ENCODE measurements at places on chromosomes 2 and 18.

DNA sequence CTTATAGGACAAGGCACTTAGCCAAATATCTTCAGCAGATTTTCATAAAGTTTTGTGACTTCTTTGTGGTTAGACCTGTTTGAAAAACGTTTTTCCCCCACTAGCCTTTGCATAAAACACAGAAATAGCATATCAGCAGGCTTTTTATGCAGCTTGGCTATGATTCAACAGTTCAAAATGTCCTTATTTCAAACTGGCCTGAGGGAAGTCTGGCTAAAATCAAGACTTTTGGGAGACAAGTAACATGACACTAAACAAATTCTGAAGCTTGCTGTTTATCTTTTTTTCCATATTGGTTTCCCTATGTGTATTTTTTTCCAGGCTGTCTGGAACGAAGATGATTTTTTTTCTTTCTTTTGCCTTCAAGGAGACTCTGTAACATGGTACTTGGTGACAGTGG lies 95.1 kb upstream of the L3MBTL4 start:
- no peak for DNase-seq

DNA sequence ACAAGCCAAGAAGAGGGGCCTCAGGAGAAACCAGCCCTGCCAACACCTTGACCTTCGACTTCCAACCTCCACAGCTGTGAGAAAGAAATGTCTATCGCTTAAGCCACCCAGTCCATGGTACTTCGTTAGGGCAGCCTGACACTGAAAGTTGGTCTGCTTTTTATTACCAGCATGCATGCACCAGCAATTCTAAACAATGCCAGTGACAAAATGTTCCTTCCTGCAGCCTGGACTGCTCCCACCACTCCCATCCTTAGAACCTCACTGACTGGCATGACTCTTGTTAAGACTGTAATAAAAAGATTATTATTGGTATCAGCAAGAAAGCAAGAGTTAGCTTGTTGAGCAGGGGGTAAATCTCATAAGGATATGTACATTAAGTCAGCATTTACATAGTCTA lies 33.6 kb downstream of the TMEM177 start:
- no peak for DNase-seq

DNA sequence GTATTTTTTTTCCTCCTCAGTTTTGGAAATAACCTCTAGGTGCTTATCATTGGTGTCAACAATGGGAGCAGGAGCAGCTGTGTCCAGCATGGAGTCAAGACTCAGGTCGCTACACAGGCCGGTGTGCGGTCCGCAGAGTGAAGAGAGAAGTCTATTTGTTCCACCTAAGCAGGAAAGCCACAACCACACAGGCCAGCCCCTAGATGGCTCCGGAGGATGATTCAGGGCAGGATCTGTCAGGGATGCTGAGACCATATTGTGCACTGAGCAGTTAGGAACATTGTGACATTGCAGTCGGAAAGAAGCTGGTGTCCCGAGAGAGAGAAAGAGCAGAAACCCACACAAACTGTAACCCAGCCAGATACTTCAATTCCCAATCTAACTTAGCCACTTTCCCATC lies 136.9 kb downstream of the GAREM1 start:
- DNase-seq, result no peak

GRCh38 chr2:241217320-241218031 lies 29.0 kb downstream of the ANO7 start:
- peak; percentile 57 for DNase-seq

DNA sequence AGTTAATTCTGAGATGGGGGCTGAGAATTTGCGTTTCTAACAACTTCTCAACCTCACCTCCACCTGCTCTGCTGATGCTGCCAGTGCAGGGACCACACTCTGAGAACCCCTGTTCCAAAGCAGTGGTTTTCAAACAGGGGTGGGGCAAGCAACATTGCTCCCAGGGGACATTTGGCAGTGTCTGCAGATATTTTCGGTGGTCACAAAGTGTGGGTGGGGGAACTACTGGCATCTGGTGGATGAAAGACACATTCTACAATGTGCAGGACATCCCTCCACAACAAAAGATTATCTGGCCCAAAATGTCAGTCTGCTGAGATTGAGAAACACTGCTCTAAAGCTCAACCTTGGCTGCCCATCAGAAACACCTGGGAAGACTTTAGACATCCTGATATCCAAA lies 188.7 kb upstream of the SATB2 start:
- DNase-seq, result no peak

DNA sequence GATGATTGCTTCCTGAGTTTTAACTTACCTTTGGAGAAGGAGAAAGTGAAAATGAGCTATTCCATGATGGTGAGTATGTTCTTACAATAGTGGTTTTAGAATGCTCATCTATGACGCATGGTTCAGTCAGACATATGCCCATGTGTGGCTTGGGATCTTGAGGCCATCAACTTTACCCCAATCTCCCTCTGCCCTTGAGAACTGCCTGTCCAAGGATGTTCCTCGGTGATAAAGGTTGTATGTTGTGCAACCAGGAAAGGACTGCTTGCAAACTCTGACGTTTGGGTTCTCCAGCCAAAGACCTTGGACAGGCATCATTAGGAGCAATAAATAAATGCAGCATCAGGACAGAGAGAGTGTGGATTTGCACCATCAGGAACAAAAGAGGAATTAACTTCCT lies 165.0 kb downstream of the ZEB2 start:
- no peak for DNase-seq

DNA sequence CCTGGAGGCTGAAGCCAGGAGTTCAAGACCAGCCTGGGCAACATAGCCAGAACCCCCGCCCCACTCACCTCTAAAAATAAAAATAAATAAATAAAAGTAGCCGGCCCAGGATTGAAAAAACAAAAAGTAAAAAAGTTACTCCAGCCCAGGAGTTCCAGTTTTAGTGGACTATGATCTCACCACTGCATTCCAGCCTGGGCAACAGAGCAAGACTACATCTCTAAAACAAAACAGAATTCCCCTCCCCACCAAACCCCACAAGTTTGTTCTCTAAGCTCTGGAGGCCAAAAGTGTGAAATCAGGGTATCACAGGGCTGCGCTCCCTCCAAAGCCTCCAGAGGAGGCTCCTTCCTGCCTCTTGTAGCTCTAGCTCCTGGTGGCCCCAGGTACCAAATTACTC lies 1.7 kb downstream of the D2HGDH start:
- no peak for DNase-seq

DNA sequence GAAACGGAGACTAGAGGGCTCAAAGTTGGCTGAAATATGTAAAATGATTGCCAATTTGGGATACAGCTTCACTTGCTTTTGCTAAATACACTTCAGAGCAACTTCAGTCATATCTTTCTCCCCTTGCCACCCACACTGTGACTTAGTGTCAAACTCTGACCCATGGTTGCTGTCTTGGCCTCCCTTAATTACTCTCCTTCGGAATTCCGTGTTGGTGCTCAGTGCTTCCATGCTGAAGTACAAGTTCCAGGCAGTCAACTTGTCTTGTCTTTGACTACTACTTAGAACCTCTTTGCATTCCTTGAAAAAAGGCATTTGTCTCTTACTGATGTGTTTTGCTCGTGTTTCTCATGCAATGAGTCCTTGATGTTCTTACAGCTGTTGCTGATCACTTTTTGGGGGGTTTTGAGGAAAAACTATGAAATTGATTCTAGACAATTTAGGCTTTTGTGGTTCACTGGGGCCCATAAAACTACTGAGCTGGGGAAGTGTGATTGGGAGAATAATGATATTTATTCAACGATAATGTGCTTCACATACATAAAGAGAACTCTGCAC lies 146.0 kb downstream of the UBE2E3 start:
- DNase-seq, result no peak

- DNase-seq, result no peak
Observed at GRCh38 chr2:10331702-10332401, 29.1 kb downstream of the HPCAL1 start.

GRCh38 chr18:59546188-59546587 lies 151.0 kb downstream of the CCBE1 start:
- peak; percentile 48 for DNase-seq

GRCh38 chr2:121346859-121347258 lies 61.9 kb upstream of the TFCP2L1 start:
- DNase-seq, result no peak

DNA sequence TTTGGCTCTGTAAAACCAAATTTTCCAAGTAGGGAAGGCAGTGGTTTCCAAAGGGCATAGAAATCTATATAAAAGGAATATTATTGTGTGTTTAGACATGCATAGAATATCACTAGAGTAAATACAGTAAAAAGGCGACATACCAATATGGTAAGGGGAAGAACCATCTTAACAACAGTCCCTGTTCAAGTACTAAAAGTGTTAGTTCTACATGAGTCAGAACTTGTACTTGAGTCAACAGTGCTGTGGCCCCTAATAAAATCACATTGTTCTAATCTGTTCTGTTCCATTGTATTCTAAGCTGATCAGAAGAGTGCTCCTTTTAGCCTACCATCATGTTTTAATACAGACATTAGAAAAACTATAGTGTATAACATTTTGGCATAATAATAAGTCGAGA lies 36.1 kb upstream of the TNFRSF11A start:
- no peak for DNase-seq

DNA sequence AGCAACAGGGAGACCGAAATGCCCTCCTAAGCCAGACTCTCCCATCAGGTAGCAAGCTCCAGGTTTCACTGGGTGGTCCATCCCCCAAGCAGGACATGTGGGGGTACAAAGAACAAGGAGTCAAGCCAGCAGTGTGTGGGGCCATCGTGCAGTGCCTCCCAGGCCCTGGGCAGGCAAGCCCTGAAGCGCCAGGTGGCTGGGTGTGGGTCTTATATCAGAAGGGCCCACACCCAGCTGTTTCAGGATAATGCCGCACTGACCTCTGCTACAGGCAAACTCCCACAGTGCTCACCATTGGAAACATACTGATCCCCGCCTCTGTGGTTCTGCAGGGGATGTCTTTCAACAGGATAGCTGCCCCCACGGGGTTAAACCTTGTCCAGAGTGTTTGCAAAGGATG lies 174.2 kb upstream of the SMAD2 start:
- DNase-seq, result no peak

DNA sequence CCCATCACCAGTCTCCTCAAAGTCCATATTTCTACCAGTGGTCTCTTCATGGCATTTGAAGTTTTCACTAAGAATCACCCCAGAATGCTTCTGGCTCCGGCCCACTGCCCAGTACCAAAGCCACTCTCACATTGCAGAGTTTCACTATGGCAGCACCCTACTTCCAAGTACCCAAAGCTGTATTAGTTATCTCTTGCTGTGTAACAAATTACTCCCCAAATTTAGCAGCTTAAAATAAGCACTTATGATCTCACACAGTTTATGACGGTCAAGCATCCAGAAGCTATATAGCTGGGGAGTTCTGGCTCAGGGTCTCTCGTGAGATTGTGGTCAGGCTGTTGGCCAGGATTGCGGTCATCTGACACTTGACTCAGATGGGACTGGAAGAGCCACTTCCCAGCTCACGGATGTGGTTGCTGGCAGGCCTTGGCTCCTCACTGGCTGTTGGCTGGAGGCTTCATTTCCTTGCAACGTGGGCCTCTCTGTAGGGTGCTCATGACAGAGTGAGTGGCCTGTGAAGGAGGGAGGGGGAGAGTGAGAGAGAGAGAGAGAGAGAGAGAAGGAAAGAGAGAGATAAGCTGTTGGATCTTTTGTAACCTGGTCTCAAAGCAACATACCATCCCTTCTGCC lies 189.5 kb downstream of the CTIF start:
- peak; percentile 99 for DNase-seq

DNA sequence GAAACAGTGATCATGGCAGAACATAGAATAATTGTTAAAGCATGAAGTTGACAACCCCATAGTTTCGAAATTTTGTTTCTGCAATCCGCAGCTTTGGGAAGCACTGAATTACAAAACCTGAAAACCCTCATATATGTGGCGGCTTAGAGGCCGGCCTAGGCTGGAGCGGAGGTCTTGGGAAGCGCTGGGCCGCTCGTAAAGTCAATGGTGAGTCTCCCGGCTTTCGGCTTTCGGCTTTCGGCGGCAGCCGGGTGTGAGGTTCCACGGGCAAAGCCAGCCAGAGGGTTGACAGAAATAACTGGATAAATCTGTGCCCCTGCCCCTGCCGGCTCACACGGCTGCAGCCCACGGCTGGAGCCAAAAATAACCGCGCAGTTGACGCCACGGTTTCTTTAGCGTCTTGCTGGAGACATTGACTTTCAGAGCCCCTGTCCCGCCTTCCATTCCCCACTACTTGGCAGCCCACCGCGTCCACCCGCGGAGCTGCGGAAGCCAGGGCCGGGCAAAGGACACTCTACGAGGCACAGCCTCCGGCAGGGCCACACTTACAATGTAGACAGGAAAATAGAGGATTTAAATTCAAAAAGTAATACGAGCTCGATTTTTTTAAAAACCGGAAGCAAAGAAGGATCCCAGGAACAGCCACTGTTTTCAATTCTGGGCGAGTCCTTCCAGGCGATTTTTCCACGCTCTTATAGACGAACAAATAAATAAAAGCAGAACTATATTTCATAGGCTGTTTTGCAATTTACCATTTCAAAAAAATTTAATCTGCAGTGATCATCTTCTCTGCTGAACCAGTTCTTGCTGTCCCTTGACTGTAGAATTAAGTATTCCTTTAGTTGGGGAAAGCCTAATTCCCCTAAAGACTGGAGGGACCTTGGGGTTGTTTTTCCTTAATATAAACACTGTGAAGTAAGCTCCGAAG lies 28.3 kb upstream of the ATP6V1B1 start:
- no peak for DNase-seq

GRCh38 chr2:65443509-65444186 lies 11.2 kb upstream of the SPRED2 start:
- peak; percentile 35 for DNase-seq

GRCh38 chr18:49645841-49646351 lies 84.0 kb downstream of the LIPG start:
- no peak for DNase-seq

- no peak for DNase-seq
Observed at GRCh38 chr18:48397021-48397420, 12.2 kb downstream of the ZBTB7C start.

- no peak for DNase-seq
Observed at GRCh38 chr18:59013744-59014143, 125.9 kb upstream of the SEC11C start.

- no peak for DNase-seq
Observed at GRCh38 chr2:39919511-39920306, 140.7 kb upstream of the THUMPD2 start.

GRCh38 chr18:49966090-49966489 lies 152.8 kb upstream of the ACAA2 start:
- no peak for DNase-seq

DNA sequence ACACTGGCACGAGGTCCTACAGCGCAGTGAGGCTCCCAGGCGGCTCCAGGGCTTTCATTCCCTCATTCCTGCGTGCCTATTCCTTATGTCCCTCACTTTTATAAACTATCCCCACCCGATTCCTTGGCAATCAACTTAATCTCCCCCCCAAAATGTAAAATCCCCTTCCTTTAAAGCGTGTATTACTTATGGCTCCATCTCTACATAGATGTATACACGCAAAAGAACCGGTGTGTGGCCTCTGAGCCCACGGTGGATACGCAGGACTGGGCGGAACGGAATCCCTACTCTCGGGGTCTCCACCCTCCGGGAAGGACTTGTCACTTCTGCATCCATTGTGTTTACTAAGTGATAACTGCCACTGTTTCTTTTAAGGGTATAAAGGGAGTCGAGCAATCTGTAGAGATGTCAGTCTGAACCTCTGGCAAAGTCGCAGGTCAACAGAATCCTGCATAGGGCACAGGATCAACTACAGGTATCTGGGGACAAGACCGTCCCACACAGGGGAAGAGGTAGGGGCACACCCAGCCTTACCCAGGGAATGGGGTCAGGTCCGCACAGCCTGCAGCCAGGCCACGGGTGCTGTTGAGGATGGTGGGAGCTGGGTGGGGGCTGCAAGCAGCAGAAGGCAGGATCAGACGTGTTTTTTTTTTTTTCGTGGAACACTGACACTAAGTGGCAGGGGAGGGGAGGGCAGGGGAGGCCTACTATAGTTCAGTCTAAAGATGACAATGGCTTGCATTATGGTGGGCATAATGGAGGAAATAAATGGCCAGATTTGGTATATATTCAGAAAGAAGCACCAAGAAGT lies 42.1 kb downstream of the HDLBP start:
- no peak for DNase-seq
